ENCODE measurements at places on chromosomes 7 and 10.

DNA sequence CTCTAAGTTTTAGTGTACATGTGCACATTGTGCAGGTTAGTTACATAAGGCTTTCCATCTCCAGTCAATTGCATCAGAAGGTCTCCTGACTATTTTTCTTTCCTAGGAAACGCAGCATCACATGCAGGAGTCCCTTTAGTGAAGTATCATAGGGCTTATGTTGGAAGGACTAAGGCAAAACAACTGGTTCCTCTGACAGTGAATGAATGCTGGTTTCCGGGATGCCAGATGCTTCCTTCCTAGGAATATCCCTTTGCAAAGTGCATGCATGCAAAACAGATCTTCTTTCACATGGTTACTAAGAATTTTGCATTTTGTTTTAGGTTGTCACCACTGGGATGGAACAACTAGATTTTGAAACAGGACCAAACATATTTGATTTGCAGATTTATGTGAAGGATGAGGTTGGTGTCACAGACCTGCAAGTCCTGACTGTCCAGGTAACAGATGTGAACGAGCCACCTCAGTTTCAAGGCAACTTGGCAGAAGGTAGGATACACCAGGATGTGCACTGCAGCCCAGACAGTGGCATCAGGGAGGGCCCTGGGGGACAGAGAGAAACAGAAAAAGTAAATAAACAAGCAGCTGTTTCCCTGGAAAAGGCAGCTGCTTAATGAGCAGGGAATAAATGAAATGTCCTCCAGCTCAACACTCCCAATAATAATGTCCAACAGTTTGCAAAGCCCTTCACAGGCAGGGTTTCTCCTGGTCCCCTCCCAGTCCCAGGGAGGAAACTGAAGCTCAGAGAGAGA is 17.8 kb downstream of the CDHR3 start:
- DNase-seq = no peak

- no peak for DNase-seq
These were observed 151.4 kb upstream of the FERD3L start for GRCh38 chr7:19296617-19297016.

DNA sequence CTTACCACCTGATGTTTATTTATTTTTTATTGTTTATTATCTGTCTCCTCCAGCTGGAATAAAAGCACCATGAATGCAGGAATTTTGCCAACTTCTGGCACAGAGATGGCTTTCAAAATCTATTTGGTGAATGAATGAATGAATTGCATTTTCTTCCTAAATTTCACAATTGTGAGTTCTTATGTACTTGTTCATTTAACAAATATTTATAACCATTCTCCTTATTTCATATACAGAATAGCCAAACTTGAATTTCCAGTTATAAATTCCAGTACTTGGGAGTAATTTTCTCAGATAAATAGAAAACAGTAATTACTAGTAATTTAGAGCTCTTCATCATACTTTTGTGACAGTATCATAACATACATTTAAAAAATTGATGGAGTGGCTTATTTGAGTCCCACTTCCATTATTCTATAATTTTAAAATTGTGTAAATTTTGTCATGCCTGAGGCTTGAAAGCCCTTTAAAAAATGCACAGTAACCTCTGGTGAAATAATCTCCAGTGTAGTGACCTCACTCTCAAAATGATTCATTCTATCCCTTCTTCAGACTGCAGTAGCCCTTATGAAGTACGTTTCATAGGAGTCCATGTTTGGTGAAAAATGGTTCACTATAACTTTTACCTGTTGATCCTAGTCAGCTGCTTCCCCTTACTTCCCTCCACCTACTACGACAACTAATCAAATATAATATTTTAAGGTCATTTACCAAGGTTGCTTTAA is 40.0 kb upstream of the SRI start:
- DNase-seq = no peak

GRCh38 chr7:97845622-97846203 is 26.5 kb downstream of the ASNS start:
- DNase-seq = peak; percentile 63

DNA sequence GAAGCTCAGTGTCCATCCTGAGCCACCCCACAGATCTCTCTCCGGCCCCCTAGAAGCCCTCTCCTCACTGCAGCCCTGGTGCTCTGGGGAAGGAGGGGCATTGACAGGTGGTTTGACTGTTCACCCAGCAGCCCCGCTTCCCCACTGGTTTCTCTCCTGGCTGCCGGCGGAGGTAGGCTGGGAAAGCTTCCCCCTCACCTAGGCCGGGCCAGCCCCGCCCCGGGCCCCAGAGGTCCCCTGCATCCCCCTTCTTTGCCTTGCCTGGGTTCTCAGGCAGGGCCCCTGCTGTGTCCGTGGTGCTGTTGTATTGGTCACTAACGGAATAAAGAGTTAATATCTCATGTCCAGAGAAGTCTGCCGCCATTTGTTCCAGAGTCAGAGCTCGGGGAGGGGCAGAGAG is 21.2 kb downstream of the CLEC2L start:
- DNase-seq = no peak

GRCh38 chr7:128201067-128201689 is 39.9 kb upstream of the LEP start:
- DNase-seq = no peak

Measured in hematopoietic multipotent progenitor cell treated with erythropoietin and hydrocortisone succinate and interleukin-3 and kit ligand, for 4 days (in vitro differentiated cells).